T1000 (cell line): ENCODE measurements at places on chromosomes 7 and 10.

- DNase-seq = no peak
Observed at GRCh38 chr10:63583909-63584724, 62.9 kb downstream of the REEP3 start.

GRCh38 chr10:77836299-77836820 lies 90.2 kb downstream of the DLG5 start:
- no peak for DNase-seq

- DNase-seq = no peak
Observed at GRCh38 chr10:62506371-62506770, 132.2 kb downstream of the ZNF365 start.

DNA sequence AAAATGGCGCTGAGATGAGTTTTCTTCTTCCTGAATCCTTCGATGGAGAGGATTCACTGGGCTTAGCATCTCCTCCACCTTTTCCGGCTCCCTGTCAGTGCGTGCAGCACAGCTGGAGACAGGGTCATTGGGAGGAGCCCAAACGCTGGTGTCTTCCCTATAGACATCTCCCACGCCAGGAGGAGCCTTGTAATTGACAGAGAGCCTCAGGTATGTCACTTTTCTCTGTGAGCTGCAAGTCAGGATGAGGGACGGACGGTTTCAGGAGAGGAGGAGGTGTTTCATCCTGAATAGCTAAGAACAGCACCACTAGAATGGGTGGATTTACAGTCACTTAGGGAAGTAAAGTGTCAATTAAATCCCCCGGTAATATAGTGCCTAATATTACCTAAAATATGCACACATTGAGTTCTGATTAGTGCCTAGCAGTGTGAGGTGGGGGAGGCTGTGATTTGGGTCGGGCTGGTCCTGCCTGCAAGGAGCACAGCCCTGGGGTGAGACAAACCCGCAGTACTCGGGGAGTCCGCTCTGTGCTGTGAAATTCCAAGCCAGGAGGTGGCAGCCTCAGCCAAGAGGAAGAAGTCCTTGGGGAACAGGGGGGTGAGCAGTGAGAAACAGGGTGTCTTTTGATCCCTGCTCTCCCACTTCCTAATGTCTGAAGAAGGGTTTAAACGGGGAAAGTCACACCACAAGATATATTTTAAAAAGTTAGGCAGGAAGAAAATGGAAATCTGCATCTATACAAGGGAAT lies 28.2 kb downstream of the IL15RA start:
- no peak for DNase-seq

GRCh38 chr7:106201164-106201563 lies 83.6 kb downstream of the NAMPT start:
- no peak for DNase-seq

- DNase-seq = no peak
Observed at GRCh38 chr7:27254625-27255024, 12.0 kb downstream of the EVX1 start.

DNA sequence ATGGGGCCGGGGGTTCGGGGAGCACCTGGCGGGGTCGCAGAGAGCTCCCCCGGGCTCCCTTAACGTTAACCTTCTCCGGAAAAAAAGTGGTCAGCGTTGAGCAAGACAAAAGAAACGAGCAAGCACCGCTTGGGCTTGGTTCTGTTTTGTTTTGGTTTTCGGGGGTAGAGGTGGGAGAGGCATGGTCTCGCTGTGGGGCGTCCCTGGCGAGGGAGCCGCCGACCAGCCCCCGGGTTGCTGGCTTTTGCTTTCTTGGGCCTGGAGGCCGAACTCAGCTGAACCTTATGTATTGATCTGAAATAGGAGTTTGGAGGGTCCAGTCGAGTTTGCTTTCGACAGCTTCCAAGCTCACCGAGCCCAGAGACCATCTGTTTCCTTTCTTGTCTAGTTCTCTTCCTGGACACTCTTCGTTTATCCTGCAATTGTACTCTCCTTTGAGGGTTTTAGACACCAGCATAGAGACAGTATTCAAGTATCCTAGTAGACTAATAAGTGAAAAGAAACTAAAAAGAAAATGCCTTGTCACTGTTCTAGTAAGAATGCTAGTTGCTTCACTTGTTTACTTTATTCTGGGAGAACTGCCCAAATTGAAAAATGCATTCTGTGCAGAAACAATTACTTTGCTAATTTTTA lies 980 bp downstream of the FHIP2A start:
- no peak for DNase-seq

GRCh38 chr10:117442521-117442920 lies 67.3 kb upstream of the PDZD8 start:
- peak; percentile 60 for DNase-seq

DNA sequence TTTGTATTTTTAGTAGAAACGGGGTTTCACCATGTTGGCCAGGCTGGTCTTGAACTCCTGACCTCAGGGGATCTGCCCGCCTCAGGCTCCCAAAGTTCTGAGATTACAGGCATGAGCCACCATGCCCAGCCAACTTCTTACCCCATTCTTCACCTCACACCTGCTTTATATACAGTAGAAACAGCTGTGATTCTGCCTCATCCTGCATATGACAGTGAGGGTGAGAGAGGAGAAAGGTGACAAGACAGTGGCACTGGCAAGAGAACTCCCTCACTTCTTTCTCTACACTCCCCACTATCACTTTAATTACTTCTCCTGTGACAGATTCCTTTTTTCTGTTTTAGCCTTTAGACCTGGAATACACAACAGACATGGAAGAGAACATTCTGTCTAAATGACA lies 61.8 kb upstream of the CAPZA2 start:
- DNase-seq = no peak

GRCh38 chr7:151838861-151839381 lies 38.0 kb downstream of the PRKAG2 start:
- no peak for DNase-seq

DNA sequence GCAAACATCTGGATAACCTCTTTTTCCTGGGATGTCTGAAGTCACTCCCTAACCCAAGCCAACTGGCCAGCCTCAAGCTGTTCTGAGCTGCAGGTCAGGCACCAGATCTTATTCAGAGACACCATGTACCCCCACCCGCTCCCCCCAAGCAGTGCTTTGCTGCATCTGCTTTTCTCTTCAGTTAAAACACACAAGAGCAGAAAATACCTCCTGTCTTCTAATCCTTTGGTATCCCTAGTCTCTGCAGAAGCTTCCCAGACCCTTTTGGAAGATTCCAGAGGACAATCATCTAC lies 3.0 kb downstream of the ZNF488 start:
- no peak for DNase-seq

DNA sequence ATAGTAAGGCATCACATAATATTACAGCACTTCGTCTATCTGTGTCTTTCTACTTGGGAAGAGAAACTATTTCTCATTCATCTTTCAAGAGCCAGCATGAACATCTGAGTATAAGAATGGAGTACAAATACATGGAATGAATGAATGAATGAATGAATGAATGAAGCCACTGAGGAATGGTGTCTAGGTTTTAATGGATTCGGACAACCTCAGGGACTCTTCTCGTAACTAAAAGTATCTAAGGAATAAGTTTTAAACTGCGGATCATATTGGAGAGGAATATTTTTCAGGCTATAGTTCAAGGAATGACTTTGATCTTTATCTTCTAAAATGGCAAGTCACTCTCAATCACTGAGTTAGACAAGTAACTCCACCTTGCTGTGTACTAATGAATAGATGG lies 199.0 kb downstream of the DOCK4 start:
- DNase-seq = no peak

- no peak for DNase-seq
Observed at GRCh38 chr10:12921163-12921562, 80.3 kb downstream of the CCDC3 start.

DNA sequence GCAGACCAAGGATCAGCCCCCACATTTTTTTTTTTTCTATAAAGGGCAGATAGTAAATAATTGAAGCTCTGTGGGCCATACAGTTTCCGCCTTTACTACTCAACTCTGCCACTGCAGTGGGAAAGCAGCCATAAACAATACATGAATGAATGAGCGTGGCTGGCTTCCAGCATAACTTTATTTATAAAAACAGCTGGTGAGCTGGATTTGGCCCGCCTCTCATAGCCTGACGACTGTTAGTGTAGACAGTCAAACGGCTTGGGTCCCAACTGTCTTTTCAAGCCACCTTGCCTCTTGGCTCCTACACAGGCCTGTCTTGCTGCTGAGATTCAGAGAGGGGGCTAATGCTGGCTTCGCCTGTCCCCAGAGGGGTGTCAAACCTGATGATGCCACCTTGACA lies 169.8 kb upstream of the GPR26 start:
- no peak for DNase-seq

- no peak for DNase-seq
Observed at GRCh38 chr10:121098751-121099150, 247.6 kb downstream of the WDR11 start.

DNA sequence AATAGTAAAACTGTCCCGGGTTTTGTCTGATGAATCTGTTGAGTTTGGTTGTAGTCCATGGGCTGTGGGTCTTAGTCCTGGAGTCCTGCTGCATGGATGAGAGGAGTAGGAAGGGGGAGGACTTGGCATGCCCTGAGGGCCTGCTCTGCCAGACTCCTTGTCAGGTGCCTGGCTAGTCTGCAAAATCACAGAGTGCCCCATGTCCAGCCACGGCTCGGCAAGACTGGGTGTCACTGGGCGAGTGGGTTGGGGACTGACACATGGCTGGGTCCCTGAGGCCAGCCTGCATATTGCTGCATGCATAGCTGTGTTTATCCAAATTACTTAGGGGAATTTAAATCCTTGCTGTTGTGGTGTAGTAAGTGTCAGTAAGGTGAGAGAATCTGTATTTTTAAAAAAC lies 9.7 kb downstream of the MINDY4 start:
- no peak for DNase-seq

GRCh38 chr7:134827889-134828288 lies 48.5 kb downstream of the CALD1 start:
- DNase-seq = no peak

DNA sequence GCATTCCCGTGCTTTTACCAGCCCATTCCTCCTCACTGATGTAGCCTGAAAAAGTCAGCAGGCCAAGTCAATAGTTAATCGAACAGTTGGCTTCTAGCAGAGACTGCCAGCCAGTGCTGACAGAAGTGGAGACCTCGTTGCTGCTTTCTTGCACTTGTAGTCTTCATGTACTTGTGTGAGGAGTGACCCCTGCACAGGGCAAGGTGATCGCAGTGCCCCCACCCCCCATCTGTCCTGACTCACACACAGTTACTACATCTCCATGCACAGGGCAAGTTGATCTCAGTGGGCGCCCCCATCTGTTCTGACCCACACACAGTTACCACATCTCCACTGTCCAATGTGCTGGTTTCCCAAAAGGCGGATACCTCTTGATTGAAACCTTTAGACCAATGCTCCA lies 34.2 kb downstream of the C10orf71 start:
- DNase-seq = no peak

DNA sequence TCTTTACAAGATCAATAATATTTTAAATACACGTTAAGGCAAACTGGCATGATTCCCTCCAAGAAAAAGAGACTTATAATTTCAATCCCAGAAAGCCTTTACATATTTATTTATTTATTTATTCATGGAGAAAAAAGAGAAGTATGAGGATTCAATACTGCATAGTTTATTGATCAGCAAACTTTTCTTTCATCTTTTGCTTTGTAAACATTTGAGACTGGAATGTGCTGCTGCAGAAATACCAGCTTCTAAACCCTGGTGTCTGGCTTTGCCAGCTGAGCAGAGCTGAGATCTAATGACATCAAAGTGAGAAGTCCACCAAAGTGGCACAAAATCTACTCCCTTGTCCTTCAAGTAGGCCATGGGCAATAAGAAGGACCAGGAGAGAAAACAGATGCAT lies 93.7 kb upstream of the STK17A start:
- no peak for DNase-seq

- no peak for DNase-seq
Observed at GRCh38 chr10:108788891-108789290, 1134.4 kb downstream of the XPNPEP1 start.

DNA sequence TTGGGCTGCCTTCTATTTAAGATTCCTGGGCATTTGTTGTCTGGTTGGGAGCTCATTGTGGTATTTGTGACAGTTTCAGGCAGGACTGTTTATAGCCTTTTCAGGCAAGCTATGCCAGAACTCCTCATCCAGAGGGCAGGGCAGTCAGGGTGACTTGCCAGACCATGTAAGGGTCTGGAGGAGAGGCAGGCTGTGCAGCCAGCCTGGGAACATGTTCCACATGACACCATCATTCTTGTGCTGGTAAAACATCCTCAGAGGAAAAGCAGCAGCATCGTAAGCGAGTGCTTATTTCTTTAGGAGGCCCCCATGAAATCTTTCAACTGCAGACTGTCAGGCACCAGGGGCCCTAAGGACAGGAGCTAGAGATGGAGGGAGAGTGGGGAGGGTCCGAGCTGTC lies 44.0 kb upstream of the SORBS1 start:
- no peak for DNase-seq

DNA sequence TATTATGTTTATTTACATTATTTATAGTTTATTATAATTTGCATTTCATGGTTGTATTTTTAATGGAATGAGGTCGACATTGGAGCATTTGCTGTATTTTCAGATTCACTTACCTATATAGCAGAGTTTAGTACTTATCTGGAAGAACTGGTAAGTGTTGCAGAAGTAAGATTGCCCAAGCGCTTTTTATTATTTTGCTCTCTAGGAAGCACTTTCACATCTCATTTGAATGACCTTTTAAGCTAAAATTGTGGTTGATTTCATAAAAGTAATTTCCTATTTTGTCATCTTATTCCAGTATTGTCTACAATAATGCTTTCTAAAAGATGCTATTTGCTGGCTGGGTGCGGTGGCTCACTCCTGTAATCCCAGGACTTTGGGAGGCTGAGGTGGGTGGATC lies 28.6 kb downstream of the SEC61A2 start:
- DNase-seq = no peak

- no peak for DNase-seq
Observed at GRCh38 chr10:80760914-80761371, 223.2 kb downstream of the SH2D4B start.

- DNase-seq = no peak
Observed at GRCh38 chr7:45713669-45714520, 139.7 kb downstream of the ADCY1 start.
